HAP-1 (cell line): ENCODE measurements at places on chromosomes 1 and 21.

DNA sequence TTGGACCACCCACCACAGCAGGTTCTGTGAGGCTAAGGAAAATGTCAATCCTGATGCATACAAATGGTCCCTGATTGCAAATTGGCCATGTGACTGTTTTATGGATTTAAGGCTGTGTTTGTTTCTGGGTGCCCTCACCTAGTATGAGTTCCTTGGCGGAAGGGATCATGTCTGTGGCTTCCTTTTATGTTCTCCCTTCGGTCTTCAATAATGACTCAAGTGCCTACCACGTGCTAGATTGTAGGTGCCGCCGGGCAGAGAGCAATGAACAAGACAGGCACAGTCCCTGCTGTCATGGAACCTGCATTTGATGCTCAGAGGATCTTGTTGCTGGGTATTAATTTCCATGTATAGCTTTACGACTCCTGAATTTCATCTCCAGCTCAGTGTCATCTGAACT, 9.8 kb upstream of the VWA5B1 start:
- no peak for DNase-seq

DNA sequence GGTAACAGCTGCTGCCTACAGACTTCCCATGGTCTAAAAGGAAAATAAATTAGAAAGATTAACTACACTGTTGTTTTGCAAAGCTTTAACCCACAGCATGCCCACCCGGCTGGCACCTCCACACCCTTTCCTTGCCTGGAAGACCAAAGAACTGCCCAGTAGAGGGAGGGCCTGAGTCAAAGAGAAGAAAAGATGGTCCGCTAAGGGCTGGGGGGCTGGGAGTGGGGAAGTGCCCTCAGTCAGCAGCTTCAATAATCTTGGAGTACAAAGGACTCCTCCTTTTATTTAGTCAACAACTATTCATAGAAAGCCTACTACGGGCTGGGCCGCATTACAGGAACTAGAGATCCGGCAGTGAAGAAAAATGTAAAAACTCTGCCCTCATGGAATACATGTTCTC, 40.6 kb downstream of the ERI3 start:
- no peak for DNase-seq

- DNase-seq: no peak
Observed at GRCh38 chr1:76510672-76511557, 356.4 kb upstream of the ST6GALNAC5 start.

GRCh38 chr1:40341491-40342380, 24.6 kb upstream of the COL9A2 start:
- DNase-seq: no peak

DNA sequence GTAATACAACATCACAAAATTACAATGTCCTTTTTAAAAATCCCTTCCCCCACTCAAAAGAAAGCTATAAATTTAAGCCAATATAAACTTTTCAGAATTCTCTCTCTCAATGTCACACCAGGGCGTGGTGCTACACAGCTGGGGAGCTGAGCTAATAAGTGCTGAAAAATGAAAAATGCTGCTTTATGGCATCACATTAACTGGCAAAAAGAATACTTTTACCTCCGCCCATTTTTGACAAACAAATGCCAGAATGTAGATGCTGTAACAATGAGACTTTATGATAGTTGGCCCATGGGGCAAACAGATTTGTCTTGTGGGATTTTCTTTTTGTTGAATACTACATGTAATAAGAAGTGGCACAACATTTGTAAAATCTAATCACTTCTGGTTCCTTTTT, 12.7 kb upstream of the LYPLAL1 start:
- no peak for DNase-seq

- no peak for DNase-seq
Observed at GRCh38 chr1:53166912-53167311, 24.5 kb upstream of the SLC1A7 start.
